Activated T-helper 1 cell treated with anti-CD3 and anti-CD28 coated beads, Interleukin-12 subunit alpha, Interleukin-12 subunit beta, Interleukin-2, Interleukin-4 antibody, amounts not matched to agents 30 ng/mL and 10 ng/mL and 1 ng/mL, durations not matched to agents 14 hours and 24 hours and 36 hours (primary cell): ENCODE measurements at places on chromosomes 16 and 17. TPM values are rescaled to one million over a fixed set of nuclear protein-coding genes. Genes with fewer than 3 reads are reported as not detected.

Gene MT1E
- 135 TPM in 2 replicates for total RNA-seq

Gene CDH5
- not detected in 2 replicates for total RNA-seq

Gene RPUSD1
- total RNA-seq = 49.4 and 49.9 TPM in 2 replicates

Gene EVI2A
- 46.3 and 47.9 TPM in 2 replicates for total RNA-seq

Gene CCL18
- not detected in 2 replicates for total RNA-seq

Gene OR1F1
- total RNA-seq = not detected in 2 replicates

Gene CCL14
- not detected in 2 replicates for total RNA-seq

Gene KRT9
- not detected in 2 replicates for total RNA-seq

Gene ESRP2
- 0.10 and 0.12 TPM in 2 replicates for total RNA-seq

Gene KRT25
- not detected in 2 replicates for total RNA-seq

Gene SOX15
- total RNA-seq = 0.20 and 0.78 TPM in 2 replicates

Gene ITGB4
- total RNA-seq = 1.4 and 2.7 TPM in 2 replicates

Gene CTF1
- 0.23 and 0.29 TPM in 2 replicates for total RNA-seq

Gene TMEM204
- 22.8 and 23.7 TPM in 2 replicates for total RNA-seq

DNA sequence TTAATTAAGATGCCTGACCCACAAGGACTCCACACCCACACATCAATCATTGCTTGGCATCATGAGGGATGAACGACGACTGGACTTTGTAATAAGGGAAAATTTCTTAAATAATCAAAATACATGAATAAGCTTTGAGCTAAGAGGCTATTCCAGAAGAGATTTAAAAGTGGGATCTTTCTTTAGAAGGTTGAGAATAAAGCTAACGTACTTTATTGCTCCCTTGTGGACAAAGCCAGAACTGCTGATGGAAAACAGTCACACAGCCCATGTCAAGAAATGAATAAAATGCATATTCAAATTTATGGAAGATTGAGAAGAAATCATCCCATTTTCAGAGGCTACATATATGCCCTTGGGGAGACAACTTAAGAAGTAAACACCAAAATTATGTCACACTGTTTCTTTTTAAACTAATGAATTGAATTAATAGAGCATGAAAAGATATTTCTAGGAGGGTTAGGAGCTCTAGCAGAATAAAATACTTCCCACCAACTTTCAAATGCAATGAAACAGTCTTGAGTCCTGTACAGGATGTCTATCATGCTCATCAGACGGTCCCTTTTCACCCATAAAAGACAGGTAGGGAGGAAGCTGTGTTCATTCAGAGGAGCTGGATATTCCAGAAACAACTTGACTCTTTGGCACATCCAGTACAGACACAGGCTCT lies 60.2 kb upstream of the PHOSPHO1 start:
- no peak overlapping the region for H3K4me3 ChIP-seq
- H3K36me3 ChIP-seq = peaks cover 6% of the 10 kb centered on the region
- H3K27ac ChIP-seq = no peak overlapping the region
- no peaks in the 10 kb centered on the region for H3K4me1 ChIP-seq
- no peak for DNase-seq

- peaks cover 2% of the 10 kb centered on the region for H3K27me3 ChIP-seq
- H3K36me3 ChIP-seq = peaks cover 18% of the 10 kb centered on the region
- DNase-seq = no peak
These were observed 145.6 kb downstream of the FTO start for GRCh38 chr16:53849585-53849984.

DNA sequence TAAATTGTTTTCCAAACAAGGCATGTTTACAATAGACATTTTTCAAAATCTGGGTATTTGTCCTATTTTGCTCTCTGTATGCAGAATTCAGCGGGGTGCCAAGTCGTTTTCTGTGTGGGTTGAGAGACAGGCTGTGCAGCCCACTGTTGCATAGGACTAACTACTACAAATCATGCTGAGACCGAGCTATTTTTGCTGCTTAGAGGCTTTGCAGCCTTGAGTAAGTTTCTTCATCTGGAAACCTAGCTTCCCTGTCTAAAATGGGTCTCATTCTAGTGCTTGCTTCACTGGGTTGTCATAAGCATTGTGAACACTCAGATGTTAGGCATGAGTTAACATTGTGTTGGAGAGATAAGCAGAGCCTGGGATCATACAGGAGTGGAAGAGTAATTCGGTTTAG lies 1.3 kb downstream of the PRPSAP2 start:
- no peak for DNase-seq
- H3K36me3 ChIP-seq = peaks cover 10% of the 10 kb centered on the region
- no peaks in the 10 kb centered on the region for H3K27me3 ChIP-seq
- peaks cover 50% of the 10 kb centered on the region for H3K4me1 ChIP-seq
- peak overlapping the region; percentile 74 for H3K27ac ChIP-seq

DNA sequence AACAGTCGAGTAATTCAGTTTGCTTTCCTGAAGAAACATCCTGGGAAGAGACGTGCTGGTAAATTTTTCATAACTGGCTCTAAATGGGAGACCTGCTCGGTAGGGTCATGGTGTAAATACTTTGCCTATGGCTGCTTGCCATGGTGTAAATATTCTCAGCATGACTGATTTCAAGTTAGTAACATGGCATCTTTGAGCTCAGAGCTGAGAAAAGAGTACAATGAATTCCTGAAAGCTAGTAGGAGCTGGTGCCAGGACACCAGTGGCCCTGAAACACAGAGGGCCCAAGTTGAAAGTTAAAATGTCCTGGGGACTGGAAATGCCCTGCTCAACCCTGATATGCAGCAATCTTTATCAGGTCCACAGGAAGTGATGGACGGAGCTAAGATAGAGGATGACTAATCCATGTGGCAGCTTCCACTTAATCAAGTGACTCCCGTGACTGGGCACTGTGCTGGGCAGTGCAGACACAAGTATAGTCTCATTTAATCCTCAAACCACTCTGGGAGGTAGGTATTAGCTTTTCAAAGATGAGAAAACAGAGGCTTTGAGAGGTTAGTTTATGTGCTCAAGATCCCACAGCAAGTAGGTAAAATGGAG lies 130.1 kb upstream of the ADAMTS18 start:
- no peak overlapping the region for H3K4me3 ChIP-seq
- no peaks in the 10 kb centered on the region for H3K36me3 ChIP-seq
- no peak overlapping the region for H3K27ac ChIP-seq
- H3K27me3 ChIP-seq = no peaks in the 10 kb centered on the region

DNA sequence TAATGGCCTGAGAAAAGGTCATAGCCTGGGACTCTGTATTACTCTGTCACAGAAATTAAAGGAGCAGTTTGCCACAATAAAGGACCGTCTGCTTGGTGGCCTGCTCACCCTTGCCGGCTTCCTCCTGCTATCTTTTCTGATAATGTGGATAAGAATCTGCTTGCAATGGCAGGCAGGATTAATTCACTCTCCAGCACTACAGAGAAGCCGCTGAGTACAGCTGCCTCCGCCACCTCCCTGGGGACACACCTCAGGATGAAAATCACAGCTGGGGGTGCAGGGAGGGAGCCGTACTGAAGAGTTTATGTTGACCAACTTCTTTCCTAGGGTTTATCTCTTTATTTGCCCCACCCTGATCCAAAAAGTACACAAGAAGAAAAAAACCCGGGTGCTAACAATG lies 245.9 kb upstream of the RPL38 start:
- no peak overlapping the region for H3K27ac ChIP-seq
- H3K36me3 ChIP-seq = no peaks in the 10 kb centered on the region
- no peak for DNase-seq
- no peaks in the 10 kb centered on the region for H3K4me1 ChIP-seq

- no peak overlapping the region for H3K27ac ChIP-seq
- no peak overlapping the region for H3K4me3 ChIP-seq
- peaks cover 4% of the 10 kb centered on the region for H3K27me3 ChIP-seq
- H3K4me1 ChIP-seq = peaks cover 14% of the 10 kb centered on the region
These were observed 83.9 kb downstream of the NT5M start for GRCh38 chr17:17387017-17387497.

GRCh38 chr16:63720848-63721247 lies 1401.0 kb downstream of the CDH11 start:
- no peaks in the 10 kb centered on the region for H3K4me1 ChIP-seq
- no peaks in the 10 kb centered on the region for H3K27me3 ChIP-seq
- H3K27ac ChIP-seq = no peak overlapping the region
- H3K4me3 ChIP-seq = no peak overlapping the region

DNA sequence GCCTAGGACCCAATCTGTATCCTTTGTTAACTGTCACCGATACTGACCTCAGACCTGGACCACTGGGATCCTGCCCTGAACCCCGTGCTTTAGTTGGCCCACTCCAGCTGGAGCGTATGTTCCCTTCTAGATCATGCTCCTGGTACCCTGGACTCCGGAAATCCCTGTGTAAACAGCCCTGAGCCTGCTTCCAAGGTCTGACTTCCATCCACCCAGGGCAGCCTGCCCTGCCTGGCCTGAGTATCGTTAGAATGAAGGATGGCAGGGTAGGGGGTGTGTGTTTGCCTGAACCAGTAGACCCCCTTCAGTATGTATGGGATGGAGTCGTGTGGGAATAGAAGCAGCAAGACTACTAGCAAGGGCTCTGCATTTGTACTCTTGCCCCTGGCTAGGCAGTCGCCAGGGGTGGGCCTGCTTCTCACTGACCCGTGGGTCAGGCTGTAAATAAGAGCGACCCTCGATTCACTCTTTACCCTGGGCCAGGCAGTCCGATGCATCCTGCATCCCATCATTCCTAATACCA lies 691 bp upstream of the TMEM98 start:
- H3K36me3 ChIP-seq = no peaks in the 10 kb centered on the region
- H3K27me3 ChIP-seq = peaks cover 39% of the 10 kb centered on the region
- no peak for DNase-seq
- H3K4me1 ChIP-seq = no peaks in the 10 kb centered on the region
- peak overlapping the region; percentile 27 for H3K4me3 ChIP-seq

DNA sequence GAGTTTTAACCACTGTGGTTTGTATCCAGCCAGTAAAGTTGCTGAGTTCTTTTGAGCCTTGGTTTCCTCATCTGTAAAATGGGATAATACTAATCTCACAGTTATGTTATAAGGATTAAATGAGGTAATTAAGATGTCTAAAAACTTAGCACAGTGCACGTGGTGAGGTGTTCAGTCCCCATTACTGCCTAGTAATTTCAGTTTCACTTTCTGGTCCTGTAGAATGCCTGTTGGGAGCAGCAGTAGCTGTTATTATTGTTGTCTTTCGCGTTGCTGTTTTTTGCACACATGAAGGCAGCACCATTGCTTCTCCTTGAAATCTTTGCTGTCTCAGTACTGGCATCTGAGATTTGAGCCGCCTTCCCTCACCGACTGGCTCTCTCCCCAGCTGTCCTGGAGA lies 182.4 kb downstream of the DNAH9 start:
- H3K27ac ChIP-seq = no peak overlapping the region
- no peak overlapping the region for H3K4me3 ChIP-seq
- H3K4me1 ChIP-seq = no peaks in the 10 kb centered on the region
- no peaks in the 10 kb centered on the region for H3K36me3 ChIP-seq

- no peaks in the 10 kb centered on the region for H3K36me3 ChIP-seq
- H3K4me3 ChIP-seq = peak overlapping the region; percentile 72
- peaks cover 20% of the 10 kb centered on the region for H3K27me3 ChIP-seq
- peak; percentile 2 for DNase-seq
- H3K27ac ChIP-seq = peak overlapping the region; percentile 84
These were observed 1.2 kb upstream of the YPEL2 start for GRCh38 chr17:59330053-59330942.

GRCh38 chr16:83744441-83744981 lies 63.3 kb upstream of the HSBP1 start:
- no peaks in the 10 kb centered on the region for H3K27me3 ChIP-seq
- DNase-seq = no peak
- H3K36me3 ChIP-seq = no peaks in the 10 kb centered on the region
- no peak overlapping the region for H3K4me3 ChIP-seq

DNA sequence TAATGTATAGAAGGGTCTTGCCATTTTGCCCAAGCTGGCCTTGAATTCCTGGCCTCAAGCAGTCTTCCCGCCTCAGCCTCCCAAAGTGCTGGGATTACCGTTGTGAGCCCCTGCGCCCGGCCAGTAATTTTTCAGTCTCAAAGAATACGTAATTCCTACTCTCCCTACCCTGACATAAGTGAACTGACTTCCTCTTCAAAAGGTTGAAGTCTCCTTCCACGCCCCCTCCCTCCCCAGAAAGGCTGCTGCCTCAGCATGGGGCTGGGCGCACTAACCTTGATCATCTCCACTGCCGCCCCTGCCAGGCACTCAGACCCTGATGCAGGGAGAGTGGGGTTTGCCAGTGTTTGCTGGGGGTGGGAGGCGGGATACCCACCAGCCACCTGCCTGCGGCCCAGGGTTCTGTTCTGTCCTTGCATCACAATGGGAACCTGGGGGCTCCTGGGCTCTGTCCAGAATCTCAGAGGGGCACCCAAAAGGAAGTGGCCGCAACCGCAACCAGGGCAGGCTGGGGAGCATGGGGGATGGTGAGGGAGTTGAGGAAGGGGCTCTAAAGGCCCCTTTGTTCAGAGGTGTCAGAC lies 27.5 kb downstream of the KIFC3 start:
- H3K36me3 ChIP-seq = no peaks in the 10 kb centered on the region
- no peaks in the 10 kb centered on the region for H3K4me1 ChIP-seq
- H3K27ac ChIP-seq = no peak overlapping the region
- no peak for DNase-seq
- H3K4me3 ChIP-seq = no peak overlapping the region

DNA sequence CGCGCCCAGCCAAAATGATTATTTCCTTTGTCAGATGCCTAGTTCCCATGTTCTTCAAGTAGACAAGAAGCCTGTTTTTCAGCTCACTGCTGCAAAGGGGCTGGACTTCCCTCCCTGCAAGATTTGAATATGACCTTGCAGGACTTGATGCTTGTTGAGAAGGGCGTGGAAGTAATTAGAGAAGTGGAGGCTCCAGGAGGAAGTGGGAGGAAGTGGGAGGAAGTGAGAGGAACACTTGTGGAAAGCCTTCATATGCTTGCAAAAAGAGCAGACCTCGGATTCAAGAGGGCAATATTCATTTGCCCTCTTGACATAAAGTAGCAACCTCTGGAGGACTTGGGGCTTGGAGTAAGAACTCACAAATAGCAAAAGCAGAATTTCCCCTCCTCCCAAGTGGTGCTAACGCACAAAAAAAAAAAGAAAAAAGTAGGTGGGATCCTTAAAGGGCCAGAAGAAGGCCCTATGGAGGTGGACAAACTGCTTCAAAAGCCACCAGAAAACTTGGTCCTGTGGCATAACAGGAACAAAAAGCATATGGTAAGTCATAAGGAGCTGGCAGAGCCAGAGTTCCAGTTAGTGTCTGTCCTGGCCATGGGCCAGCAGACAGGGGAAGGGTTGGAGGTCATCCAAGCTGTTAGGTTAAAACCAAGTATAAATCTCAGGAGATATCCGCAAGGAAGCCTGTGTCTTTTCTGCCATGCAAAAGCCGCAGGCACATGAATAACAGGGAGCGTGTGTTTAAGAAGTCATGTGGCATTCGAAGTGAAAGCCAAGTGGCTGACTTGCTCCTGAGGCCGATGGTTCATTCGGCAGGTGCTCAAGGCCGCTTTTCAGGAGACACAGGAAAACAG lies 20.6 kb upstream of the PRKAR1A start:
- H3K4me1 ChIP-seq = peaks cover 20% of the 10 kb centered on the region
- no peak for DNase-seq
- peaks cover 4% of the 10 kb centered on the region for H3K36me3 ChIP-seq
- H3K27ac ChIP-seq = no peak overlapping the region
- H3K27me3 ChIP-seq = peaks cover 2% of the 10 kb centered on the region
- H3K4me3 ChIP-seq = no peak overlapping the region

DNA sequence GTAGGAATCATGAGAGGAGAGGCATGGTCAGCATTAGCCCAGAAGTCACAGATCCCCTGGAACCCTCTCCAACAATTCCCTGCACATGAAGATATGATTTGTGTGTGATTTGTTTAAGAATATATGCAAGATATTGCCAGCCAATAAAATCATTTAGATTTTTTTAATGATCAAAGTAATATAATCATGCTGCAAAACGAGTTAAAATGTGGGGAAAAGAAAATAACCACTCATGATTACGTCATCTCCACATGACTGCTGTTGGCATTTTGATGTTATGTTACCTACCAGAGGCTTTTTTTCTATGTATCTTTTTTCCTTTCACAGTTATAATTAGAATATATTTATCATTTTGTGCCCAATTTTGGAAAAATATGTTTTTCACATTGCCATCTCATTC lies 22.4 kb downstream of the SLC35G3 start:
- DNase-seq = no peak
- peaks cover 2% of the 10 kb centered on the region for H3K36me3 ChIP-seq
- peaks cover 42% of the 10 kb centered on the region for H3K4me1 ChIP-seq
- H3K27me3 ChIP-seq = peaks cover 7% of the 10 kb centered on the region
- no peak overlapping the region for H3K27ac ChIP-seq
- H3K4me3 ChIP-seq = peak overlapping the region; percentile 5
